ENCODE measurements at places on chromosomes 4 and X.

GRCh38 chr4:147933316-147933715 is 201.4 kb downstream of the ARHGAP10 start:
- no peak for DNase-seq

DNA sequence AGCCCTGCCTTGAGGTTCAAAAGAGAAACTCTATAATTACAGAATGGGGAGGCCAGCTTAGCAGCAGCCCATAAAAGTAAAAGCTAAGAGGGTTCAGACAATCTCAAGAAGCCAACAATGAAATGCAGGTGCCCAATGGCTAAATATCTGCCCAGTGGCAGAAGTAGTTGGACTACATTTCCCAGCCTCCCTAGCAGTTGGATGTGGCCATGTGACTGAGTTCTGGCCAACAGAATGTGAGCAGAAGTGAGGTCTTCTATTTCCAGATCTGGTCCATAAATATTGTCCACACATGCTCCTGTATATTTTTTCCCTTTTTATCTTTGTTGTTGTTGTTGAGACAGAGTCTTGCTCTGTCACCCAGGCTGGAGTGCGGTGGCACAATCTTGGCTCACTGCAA is 127.9 kb upstream of the NHS start:
- DNase-seq: no peak

GRCh38 chr4:67054896-67055295 is 490.4 kb downstream of the CENPC start:
- DNase-seq: no peak

DNA sequence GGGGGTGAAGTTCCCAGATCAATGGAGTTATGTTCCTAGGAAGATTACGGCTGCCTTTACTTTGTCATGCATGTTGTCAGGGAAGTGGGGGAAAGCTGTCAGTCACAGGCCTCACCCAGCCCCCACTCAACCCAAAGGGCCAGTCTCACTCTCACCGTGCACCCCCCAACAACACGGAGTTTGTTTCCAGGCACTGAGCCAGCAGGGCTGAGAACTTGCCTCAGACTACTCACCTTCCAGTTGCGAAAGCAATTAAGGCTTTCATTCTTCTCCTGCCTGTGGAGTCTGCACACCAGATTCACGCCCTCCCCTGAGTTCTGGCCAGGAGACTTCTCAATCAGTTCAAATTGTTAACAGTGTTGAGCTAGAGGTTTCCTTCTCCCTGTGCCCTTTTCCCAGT is 114.3 kb downstream of the SH3BGRL start:
- no peak for DNase-seq

DNA sequence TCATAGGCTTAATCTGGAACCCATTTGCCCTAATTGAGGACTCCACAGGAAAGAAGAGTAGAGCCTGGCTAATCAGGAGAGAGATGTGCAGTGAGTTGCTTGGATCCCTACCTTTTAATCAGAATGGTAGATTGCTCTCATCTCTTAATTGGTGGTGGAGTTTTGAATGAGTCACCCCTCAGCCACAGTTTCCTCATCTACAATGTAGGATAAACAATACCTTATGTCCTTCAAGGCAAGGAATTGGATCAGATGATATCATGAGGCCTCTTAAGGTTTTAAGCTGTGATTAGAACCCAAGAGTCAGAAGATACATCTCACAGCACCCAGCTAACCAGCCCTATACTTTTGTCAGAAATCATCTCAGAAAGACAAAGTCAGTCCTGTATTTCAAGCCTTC is 39.1 kb downstream of the PDGFRA start:
- no peak for DNase-seq

Data from stimulated activated CD8-positive, alpha-beta memory T cell treated with anti-CD3 and anti-CD28 coated beads, Interleukin-15, amount 100 ng/mL, for 48 hours (primary cell).